ENCODE measurements at places on chromosomes 7 and 10.

DNA sequence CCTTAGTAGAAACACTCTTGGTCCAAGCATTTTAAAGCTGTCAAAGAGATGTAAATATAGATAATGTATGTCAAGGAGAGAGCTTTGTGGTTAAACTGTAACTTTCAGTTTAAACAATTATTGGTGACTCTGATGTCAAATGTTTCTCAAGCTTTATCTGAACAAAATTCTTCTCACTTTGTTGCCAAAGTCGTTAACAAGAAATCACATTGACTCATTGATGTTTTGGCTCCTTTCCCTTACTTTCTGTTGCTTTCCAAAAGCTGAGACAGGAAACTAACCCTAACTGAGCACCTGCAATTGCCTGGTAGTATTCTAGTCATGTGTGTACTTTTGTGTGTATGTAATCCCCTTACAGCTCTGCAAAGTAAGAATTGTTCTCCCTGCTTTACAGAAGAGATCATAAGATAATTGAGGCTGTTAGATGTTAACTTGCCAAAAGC lies 108.5 kb downstream of the CFTR start:
- peak; percentile 19 for DNase-seq

- no peak for DNase-seq
Measured at GRCh38 chr7:44400033-44400511, 74.7 kb upstream of the CAMK2B start.

- DNase-seq: peak; percentile 44
Measured at GRCh38 chr7:107874605-107875446, 16.2 kb upstream of the DLD start.

- DNase-seq: peak; percentile 25
Measured at GRCh38 chr10:105952153-105952552, 1212.4 kb downstream of the SORCS1 start.

GRCh38 chr10:48577158-48577557 lies 27.7 kb downstream of the ARHGAP22 start:
- DNase-seq: no peak

DNA sequence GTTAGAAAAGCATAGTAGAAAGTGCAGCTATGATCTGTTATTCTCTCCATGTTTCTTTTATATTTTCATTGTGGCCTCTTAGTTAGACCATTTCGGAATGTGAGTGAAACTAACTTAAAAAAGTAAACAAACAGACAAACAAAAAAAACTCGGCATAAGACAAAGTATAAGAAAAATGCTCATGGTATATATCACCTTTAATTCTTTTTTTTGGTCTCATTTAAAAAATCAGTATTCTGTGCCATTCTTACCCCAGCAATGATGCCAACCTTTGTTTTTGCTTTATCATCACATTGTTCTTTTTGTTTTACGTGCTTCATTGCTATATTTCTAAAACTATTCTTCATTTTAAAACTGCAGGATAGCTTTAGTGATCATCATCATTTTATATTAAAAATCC lies 2.8 kb upstream of the TMEM229A start:
- no peak for DNase-seq

DNA sequence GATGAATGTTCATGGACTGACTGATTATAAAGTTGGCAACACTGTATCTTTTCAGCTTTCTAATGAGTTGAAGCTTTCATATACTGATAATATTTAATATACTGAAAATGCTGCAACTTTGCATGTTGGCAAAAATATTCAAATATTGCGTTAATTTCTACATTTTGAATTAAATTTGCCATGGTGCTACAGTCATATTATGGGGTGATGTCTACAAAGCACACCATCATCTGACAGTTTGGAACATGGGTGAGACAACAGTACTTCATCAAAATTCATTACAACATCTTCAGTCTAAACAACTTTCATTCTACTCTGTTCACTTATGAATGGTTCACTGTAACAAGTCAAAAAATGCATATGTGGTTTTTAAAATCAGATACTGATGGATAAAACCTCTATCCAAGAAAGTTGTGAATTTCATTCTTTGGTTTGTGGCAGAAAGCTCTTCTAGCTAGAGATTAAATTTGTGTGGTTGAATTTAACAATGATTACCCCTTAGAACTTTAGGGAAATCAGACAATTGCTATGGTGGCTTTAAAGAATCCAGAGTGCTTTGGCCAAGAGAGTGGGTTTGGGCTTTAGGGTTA lies 136.4 kb downstream of the TMEM26 start:
- no peak for DNase-seq

- no peak for DNase-seq
Measured at GRCh38 chr10:4522296-4523000, 303.6 kb upstream of the AKR1E2 start.

GRCh38 chr10:130049244-130049643 lies 61.4 kb downstream of the C10orf143 start:
- no peak for DNase-seq

DNA sequence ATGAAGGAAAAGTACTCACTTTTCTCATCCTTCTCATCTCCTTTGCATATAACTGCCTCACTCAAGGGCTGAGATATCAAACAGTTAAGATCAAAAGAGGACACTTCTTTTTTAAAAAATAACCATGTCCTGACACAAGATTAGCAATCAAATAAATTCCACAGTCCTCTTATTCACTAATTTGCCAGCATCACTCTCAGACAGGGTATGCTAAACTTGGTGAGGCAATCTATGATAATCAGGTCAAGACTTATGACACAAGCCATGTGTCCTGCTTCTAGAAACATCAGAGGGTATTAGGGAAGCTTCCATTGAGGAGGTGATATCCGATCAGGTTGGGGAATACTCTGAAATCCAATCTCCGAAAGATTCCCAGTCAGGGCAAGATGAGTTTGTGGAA lies 10.4 kb downstream of the PANK1 start:
- DNase-seq: no peak

GRCh38 chr7:69932034-69932628 lies 333.9 kb downstream of the AUTS2 start:
- DNase-seq: no peak

DNA sequence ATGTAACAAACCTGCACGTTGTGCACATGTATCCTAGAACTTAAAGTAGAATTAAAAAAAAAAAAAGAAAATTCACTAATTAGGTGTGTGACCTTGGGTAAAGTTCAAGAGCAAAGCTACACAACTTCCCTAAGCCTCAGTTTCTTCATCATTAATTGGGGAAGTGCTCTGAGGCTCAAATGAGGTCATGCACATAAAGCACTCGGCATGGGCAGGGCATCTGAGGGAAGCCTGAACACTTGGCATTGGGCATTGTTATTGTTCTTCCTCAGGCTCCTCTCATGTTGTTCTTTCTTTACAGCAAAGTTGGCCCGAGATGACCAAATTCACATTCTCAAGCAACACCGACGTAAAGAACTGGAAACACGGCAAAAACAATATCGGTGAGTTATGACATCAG lies 21.5 kb downstream of the ALOX5 start:
- no peak for DNase-seq

- DNase-seq: no peak
Measured at GRCh38 chr10:113540845-113541548, 11.9 kb upstream of the HABP2 start.

GRCh38 chr10:97426776-97427570 lies 982 bp downstream of the PGAM1 start:
- DNase-seq: no peak

GRCh38 chr7:55110282-55110992 lies 91.6 kb downstream of the EGFR start:
- DNase-seq: no peak

DNA sequence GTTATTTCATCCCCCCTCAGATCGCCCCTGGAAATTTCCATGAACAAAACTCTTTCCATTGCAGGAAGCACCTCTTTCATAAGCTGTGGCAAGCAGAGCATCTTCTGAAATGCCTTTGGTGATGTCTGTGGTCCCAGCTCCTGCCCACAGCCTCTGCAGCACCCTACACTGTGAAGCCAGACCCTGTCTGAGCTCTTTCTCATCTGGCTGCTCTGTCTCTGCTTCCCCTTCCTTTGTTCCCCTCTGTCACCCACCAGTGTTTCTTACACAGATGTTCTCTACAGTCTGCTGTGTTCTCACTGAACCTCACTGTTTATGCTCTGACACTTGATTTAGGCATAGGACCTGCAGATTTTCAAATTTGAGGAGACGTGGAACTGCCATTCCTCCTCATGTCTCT lies 1.9 kb upstream of the TAS2R39 start:
- no peak for DNase-seq

DNA sequence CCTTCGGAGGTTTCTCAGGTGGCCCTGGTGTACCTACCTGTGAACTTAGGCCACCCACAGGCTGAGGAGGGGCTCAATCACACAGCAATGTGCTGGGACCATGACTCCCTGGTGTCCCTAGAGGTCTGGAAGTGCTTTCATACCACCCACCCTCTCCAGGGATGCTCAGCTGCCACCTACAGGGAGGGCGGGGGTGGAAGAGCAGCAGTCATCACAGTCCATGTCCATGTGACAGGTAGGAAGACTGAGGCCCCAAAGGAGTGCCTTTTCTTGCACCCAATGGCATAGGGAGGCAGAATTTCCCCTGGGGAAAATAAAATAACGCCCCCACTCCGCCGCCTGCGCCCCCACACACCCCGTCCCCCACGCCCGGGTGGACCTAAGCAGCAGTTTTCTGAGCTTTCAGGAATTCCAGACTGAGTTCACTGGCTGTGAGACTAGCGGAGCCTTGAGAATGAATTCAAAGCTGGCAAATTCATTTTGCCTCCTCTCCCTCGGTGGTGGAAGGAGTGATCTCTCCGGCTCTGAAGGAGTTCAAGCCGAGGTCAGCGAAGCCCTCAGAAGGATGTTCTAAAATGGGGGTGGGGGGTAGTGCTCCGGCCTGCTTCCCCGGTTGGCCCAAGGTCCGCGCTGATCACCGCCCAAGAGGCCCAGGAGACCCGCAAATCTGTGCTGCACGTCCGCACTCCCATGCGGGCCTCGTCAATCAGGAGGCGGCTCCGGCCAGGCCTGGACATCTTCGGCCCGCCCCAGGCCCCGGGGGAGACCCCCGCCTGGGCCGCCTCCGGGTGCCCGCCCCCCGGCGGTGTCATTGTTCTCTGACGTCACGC lies 2.1 kb upstream of the ZMIZ1 start:
- DNase-seq: peak; percentile 83

- no peak for DNase-seq
Measured at GRCh38 chr10:88205842-88206446, 342.5 kb downstream of the PTEN start.

DNA sequence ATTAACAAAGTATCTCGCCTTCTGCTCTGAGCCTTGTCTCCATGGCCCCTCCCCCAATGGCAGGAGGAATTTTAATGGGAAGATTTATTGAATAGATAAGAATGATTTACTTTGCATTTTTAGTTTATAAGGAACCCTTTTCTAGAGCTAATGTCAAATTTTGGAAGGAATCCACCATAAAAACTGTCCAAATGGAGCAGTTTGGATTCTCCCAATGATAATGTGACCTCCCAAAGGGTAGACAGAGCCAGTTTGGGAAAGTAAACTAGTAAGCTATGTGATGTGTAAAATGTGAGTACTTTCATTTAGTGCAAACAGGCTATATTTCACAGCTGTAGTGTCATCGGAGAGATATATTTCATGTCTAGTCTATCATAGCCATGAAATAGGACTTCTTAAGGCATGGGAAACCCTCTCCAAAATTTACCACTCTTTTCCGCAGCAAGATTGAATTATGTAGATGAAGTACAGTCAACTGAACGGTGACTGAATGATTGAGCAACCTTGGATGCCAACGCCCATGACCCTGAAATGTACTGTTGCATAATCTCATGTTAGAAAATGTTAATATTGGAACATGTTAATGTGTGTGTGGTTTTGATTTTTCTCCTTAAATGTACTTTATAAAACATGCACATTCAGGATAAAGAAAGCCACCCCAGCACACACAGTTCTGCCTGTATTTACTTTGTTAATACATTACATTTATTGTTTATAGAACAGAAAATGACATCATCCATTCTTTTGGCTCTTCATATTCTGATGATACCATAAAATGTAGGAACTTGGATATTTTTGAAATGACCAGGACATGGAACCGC lies 140.6 kb downstream of the NRP1 start:
- DNase-seq: no peak

DNA sequence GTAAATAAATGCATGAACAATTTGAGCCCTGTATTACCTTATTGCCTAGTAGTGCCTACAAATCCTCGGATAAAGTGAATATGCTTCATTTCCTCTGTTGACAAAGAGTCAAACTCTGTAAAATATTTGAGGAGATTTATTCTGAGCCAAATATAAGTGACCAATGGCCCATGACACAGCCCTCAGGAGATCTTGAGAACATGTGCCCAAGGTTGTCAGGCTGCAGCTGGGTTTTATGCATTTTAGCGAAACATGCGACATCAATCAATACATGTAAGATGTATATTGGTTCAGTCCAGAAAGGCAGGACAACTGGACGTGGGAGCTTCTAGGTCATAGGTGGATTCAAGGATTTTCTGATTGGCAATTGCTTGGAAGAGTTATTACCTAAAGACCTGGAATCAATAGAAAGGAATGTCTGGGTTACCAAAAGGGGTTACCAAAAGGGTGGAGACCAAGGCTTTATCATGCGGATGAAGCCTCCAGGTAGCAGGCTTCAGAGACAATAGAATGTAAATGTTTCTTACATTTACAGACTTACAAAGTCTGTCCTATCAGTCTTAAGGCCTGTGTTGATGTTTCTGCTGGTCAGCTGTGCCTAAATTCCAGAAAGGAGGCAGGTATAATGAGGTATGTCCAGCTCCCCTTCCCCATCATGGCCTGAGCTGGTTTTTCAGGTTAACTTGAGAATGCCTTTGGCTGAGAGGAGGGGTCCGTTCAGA lies 220.1 kb upstream of the FZD1 start:
- DNase-seq: no peak

DNA sequence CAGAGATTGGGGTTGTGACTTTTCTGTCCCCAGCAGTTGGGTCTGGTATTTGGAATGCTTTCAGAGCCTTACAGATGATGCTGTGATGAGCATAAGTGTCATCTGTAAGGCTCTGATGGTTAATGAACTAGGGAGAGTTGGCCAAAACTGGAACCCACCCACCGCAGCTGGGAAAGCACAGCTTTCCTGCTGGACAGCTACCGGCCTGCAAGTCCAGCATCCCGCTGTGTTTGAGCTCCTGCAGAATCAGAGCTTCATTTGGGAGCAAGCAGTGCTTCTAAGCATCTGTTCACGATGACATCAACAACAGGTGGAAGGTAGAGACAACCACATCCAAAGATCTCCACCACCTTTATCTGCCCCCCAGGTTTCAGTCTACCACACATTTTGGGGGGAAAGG lies 11.7 kb downstream of the UCN3 start:
- DNase-seq: no peak

- no peak for DNase-seq
Measured at GRCh38 chr10:127947211-127947610, 40.3 kb downstream of the PTPRE start.

GRCh38 chr7:158443688-158444483 lies 143.7 kb downstream of the PTPRN2 start:
- no peak for DNase-seq

GRCh38 chr7:133963629-133964028 lies 163.5 kb upstream of the LRGUK start:
- DNase-seq: no peak

DNA sequence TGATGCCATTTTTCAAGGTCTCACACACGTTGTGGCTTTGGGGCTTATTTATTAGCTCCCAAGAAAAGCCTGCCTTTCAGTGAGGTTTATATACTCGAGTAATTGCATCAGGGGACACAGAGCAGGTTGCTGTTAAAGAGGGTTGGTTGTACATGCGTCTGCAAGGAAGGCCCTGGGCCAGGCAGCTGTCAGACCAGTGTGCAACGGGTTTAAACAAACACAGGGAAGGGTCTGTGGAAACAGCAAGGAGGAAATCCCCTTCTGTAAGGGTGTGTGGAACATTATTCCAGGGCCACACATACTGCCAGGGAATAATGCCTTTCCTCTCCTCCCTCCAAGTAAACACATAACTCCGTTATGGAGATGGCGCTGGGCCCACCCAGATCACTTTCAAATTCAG lies 1.7 kb upstream of the CHST15 start:
- DNase-seq: no peak

Data from GM13977 (cell line).